ENCODE measurements at places on chromosomes 11 and 22.

DNA sequence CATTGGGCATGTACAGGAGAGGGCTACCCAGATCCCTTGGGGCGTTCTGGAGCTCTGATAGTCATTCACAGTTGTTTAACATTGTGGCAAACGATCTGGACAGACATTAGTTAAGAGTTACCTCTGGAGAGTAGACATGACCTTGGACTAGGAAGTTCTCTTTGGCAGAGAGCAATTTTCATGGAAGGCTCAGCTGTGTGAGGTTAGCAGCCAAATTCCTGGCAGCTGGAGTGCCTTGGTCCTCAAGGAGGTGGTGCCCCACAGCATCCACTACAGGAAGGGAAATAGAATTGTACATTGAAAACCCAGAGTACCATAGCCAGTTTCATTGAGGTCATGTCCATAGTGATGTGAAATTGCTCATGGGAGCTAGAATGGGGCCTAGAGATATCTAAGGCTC lies 82.8 kb downstream of the BLID start:
- no peak for DNase-seq

GRCh38 chr11:75301131-75301530 lies 50.3 kb downstream of the ARRB1 start:
- no peak for DNase-seq

DNA sequence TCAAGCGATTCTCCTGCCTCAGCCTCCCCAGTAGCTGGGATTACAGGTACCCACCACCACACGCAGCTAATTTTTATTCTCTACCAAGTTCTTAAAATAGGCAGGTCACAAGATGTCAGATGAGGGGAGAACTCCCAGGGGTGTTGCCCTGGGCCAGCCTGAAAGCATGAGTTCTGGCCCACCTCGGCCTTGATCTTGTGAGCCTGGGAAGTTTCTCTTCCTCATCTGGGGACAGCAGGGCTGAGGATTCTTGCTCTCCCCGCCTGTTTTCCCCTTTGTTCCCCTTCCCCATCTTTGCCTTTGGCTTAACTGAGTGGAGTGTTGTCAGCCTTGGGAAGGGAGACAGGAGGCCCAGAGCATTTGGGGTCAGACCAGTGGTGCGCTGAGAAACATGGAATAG lies 3.5 kb downstream of the PDXP start:
- no peak for DNase-seq

GRCh38 chr11:132024587-132025295 lies 654.3 kb downstream of the NTM start:
- DNase-seq, result peak; percentile 14

DNA sequence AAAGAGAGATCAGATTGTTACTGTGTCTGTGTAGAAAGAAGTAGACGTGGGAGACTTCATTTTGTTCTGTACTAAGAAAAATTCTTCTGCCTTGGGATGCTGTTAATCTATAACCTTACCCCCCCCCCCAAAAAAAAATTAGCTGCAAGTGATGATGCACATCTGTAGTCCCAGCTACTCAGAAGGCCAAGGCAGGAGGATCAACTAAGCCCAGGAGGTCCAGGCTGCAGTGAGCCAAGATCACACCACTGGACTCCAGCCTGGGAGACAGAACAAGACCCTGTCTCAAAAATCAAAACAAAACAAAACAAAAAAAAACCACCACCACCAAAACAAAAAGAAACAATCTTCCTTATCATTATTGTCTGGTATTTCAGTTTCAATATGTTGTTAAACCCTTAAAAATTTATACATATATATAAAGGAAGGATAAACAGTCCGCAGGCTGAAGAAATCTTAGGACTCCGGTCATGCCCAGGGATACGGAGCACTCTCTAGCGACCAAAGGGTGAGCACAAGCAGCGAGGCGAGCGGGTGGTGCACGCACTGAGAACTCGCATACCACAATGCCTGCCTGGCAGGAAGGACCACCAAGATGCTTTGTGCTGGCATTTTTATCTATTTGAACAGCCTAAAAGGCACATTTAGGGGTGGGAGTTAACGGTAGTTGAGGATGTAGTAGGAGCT lies 6.4 kb downstream of the POLDIP3 start:
- DNase-seq, result no peak

DNA sequence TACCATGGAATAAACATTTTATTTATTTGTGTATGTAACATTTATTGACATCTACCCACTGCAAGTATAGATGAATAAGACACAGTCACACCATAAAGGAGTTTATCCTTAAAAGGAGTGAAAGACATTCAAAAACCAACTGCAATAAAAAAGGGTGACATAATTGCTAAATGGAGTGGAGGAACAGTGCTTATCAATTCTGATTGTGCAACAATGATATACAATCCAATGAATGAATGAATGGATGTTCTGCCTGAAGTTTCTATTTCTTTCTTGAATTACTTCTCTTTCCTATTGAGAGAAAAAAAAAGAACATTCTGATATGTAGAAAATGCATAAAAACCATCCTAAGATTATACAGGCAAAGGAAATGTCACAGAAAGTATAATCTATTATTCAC lies 10.0 kb downstream of the MMP7 start:
- no peak for DNase-seq

- no peak for DNase-seq
These were observed 33.8 kb downstream of the OR2AG2 start for GRCh38 chr11:6737872-6738466.

DNA sequence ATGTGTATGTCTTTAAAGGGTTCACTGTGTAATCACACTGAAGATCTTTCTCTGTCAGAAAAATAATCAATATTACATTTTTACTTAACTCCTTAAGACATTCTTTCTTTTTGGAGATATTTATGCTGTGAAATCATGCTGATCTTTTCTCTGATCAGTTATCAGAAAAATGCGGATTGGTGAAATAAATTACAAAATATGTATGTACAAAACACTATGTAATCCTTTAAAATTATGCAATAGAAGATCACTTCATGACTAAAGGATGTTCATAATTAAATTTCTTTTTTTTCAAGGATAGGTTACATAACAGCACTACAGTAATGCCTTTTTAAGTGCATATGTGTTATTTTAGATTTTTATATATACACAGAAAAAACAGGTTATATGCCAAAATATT lies 24.7 kb downstream of the BTBD10 start:
- DNase-seq, result no peak

DNA sequence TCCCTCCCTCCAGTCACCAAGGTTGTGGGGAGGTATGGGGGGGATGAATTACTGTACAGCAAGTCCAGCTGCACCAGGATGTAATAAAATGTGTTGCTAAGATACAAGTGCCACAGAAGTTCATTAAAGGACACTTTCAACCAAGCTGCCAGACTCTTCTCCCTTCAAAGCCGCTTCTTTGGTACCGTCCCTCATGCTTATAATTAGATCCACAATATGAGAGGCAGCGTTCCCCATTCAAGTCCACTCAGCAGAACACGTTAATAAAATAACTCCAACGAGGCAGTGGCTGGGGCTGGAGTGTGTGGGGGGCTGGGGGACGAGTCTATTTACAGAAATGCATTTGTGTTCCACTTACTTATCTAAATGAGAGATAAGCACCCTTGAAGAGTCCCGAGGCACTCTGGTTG lies 14.7 kb downstream of the PHF21B start:
- no peak for DNase-seq

- DNase-seq, result no peak
These were observed 99.0 kb upstream of the NNMT start for GRCh38 chr11:114196997-114197703.

DNA sequence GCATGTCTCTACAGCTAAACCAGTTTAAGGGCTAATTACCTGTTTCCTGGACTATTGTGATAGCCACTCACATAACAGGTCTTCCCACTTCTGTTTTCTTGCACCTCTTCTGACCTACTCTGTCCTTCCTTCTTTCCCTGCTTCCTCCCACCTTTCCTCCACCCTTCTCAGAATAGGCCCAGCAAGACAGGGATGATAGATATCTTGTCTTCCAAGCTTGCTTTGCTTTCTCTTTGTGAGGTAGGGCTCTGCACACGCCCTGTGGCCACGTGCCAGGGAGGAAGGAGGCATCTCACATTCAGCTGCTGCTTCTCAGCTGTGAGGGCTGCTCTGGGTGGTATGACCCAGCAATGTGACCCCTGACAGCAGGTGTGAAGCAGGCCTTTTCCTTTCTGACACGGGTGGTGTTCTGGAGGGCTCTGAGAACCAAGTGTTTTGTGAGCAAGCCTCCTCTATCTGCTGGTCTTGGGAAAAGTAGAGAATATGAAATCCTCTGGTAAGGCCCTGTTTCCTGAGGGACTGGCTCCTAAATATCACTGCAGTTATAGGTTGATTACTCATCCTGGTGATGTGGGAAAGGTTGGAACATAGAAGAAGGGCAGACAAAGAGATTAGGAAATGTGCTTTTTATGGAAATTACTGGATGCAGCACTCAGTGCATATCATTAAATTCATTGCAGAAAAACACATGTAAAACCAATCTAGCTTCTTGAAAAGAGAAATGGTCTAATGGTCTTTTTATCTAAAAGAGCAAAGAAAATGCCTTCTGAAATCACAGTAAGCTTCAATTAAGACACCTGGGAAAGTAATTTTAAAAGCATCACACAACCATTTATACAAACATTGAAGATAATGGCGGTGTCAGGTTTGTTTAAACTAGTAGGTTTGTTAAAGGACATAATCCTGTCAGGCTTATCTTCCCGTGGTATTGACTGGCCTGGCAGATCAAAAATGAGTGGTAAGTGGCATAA lies 8.5 kb downstream of the AMOTL1 start:
- no peak for DNase-seq

DNA sequence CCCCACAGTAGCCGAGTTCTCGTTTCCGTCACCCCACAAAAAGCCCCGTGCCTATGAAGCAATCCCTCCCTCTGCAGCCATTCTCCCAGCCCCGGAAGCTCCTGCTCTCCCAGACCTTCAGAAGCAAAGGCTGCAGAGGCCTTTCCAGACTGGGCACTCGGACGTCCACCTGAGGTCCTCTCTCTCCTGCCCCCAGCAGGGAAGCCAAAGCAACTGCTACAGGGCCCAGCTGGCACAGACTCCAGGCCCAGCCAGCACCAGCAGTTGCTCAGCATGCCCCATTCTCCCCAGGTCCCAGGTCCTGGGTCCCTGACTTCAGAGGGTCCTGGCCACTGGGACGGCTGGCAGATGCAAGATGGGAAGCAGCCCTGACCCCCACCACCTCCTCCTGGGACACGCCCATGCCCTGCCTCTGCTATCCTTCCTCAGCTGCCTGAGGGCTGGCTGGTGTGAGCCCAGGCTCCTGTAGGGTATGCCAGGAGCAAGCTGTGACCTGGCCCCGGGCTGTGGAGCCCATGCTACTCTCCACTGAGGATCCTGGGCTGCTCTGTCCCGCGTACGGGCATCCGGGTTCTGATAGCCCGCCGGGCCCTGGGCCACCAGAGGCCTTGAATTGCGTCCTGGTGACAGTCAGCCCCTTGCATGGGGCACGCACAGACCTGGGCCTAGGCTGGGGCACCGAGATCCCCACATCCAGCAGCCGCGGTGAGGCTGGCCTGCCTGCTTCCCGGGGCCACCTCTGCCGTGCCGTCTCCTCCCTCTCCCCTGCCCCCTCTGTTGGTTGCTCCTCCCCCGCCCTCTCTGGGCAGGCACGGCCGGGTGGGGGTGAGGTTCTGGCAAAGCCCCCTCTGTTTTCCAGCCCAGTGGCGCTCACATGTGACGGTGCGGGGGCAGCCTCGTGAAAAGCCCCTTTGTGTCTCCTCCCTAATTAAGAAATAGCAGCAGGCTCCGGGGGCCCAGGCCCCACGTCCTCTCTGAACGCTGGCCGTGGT lies 1310.3 kb downstream of the BRD1 start:
- DNase-seq, result no peak

DNA sequence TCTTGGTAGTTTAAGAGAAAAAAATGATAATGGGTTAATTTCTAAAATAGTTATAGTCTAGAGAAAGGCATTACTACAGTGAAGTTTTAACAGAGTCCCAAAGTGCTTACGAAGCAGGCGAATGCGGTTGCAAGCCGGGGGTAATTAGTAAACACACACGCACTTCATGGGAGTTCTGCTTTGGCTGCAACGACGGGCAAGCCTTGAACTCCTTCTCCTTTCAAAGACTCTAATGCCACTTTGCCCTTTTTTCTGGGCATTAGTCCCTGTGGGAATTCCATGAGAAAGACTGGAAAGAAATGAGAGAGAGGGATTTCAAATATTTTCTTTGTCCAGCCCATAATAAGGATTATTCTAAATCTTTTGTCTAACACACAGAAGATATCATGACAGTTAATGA lies 66.1 kb downstream of the TENM4 start:
- no peak for DNase-seq

GRCh38 chr22:45318558-45319323 lies 9.0 kb downstream of the FAM118A start:
- DNase-seq, result no peak

Data from BJ (cell line).